CD4-positive, alpha-beta memory T cell (primary cell): ENCODE measurements at places on chromosomes 7 and 10. TPM values are rescaled to one million over a fixed set of nuclear protein-coding genes. Genes with fewer than 3 reads are reported as not detected.

HSPA12A gene
- 0.36 TPM for total RNA-seq

CRHR2 gene
- total RNA-seq, result not detected

FAM24A gene
- not detected for total RNA-seq

SLC39A12 gene
- total RNA-seq, result not detected

HHEX gene
- 0.32 TPM for total RNA-seq

SPDYE16 gene
- total RNA-seq, result 0.73 TPM

CAMK2G gene
- 64.3 TPM for total RNA-seq

- no peak for DNase-seq
- H3K4me3 ChIP-seq, result no peak overlapping the region
- H3K4me1 ChIP-seq, result no peaks in the 10 kb centered on the region
Observed at GRCh38 chr7:116542618-116543017, 17.8 kb downstream of the CAV1 start.

DNA sequence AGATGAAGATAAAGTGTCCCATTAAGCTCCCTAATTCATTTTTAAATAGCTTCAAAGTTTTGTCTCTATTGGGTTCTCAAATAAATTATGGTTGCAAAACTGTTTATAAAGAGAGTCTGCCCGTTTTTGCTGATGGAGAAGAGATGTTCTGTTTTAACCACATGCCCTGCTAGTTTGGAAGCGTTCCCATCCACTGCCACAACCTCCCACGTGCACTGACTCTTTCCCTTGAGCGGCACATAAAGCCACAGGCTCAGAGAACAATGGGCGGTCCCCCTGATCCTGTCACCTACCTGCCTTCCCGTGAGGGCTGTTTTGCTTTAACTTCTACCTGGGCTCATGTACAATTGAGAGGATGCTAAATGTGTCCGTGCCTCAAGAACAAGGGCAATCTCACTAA lies 65.5 kb downstream of the CPVL start:
- H3K36me3 ChIP-seq, result no peaks in the 10 kb centered on the region
- H3K4me3 ChIP-seq, result no peak overlapping the region
- H3K27ac ChIP-seq, result no peak overlapping the region

DNA sequence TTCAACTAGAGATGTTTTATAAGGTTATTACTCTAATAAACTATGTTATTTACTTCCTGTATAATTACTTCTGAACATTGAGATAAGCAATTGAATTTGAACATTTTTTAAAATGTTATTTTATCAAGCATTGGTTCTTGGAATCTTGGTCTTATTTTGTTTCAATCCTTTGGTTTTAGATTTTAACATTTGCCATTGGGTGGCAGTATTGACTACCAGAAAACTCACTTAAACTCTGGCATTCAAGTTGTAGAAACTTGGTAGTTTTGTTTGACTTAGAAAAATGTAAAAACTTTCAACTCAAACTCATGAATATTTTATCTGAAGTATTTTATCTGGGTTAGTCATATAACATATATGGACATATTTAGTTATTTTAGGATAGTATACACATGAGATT lies 48.1 kb downstream of the ATRNL1 start:
- no peaks in the 10 kb centered on the region for H3K4me1 ChIP-seq
- H3K36me3 ChIP-seq, result no peaks in the 10 kb centered on the region
- no peak overlapping the region for H3K27ac ChIP-seq
- no peaks in the 10 kb centered on the region for H3K27me3 ChIP-seq
- no peak for DNase-seq

GRCh38 chr7:44867073-44867995 lies 18.0 kb downstream of the PURB start:
- no peak overlapping the region for H3K27ac ChIP-seq
- H3K36me3 ChIP-seq, result no peaks in the 10 kb centered on the region
- no peak overlapping the region for H3K4me3 ChIP-seq
- DNase-seq, result peak; percentile 39

GRCh38 chr10:91930939-91931338 lies 7.4 kb downstream of the BTAF1 start:
- H3K4me1 ChIP-seq, result peaks cover 63% of the 10 kb centered on the region
- no peak overlapping the region for H3K4me3 ChIP-seq
- H3K27ac ChIP-seq, result no peak overlapping the region
- H3K27me3 ChIP-seq, result no peaks in the 10 kb centered on the region

DNA sequence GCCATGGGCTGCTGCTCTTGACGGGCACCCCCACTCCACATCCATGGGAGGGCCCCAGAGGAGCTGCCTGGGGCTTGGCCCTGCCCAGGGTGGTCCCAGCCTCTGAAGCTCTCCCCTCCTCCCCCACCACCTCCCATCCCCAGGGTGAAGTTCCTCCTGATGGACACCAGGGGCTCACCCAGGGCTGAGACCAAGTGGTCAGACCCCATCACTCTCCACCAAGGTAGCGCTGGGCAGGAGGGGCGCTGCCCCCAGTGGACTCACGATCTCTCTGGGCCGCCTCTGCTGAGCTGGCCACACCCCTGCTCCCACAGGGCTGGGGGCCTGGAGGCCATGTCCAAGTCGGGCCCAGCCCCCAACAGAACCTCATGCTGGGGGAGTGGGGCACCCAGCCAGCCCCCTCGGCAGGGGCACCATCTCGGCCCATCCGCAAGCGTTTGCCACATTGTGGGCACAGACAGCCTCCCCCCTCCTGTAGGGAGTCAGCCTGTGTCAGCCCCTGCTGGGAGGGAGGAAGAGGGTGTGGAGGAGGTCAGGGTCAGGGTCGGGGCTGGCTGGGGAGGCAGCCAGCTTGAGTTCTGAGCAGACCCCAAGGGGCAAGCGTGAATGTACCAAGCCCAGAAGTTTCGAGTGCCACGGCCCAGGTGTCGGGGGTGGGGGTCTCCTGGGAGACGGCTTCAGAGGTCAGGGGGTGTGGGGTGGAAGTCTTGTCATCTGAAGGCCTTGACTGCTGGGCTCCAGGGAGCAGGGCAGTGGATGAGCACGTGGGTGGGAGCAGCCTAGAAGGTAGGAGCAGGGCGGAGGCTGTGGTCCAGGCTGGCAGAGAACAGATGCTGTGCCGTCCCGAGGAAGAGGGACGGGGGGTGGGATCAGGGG lies 2.8 kb downstream of the UPK3B start:
- H3K27me3 ChIP-seq, result no peaks in the 10 kb centered on the region
- no peak overlapping the region for H3K27ac ChIP-seq
- DNase-seq, result no peak
- H3K4me1 ChIP-seq, result no peaks in the 10 kb centered on the region
- H3K4me3 ChIP-seq, result no peak overlapping the region
- no peaks in the 10 kb centered on the region for H3K36me3 ChIP-seq

DNA sequence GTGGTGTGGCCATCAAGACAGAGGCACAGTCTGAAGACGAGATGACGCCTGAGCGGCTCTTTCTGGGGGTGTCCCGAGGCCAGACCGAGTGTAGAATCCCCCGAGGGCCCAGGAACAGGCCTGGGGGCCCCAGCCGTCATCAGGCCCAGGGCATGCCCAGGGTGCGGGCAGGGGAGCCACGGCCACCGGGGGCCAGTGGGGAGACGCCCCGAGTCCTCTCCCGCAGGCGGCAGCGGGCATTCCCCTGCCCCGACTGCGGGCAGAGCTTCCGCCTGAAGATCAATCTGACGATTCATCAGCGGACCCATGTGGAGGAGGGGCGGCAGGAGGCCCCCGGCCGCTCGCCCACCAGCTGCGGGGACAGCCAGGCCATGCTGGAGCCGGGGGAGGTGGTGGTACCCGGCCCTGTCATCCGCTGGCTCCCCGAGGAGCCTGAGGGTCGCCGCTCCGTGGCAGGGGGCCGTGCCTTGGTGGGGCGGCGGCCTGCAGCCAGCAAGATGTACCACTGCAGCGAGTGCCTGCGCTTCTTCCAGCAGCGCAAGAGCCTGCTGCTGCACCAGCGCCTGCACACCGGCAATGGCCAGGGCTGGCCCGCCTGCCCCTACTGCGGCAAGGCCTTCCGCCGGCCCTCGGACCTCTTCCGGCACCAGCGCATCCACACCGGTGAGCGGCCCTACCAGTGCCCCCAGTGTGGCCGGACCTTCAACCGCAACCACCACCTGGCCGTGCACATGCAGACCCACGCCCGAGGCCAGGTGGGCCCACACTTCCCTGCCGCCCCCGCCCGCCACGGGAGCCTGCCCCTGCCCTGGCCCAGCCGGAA lies 19.7 kb downstream of the ZNF783 start:
- no peak for DNase-seq
- H3K36me3 ChIP-seq, result peaks cover 18% of the 10 kb centered on the region
- peaks cover 29% of the 10 kb centered on the region for H3K4me1 ChIP-seq
- H3K27me3 ChIP-seq, result no peaks in the 10 kb centered on the region
- H3K4me3 ChIP-seq, result no peak overlapping the region

- no peak overlapping the region for H3K4me3 ChIP-seq
- no peaks in the 10 kb centered on the region for H3K36me3 ChIP-seq
Observed at GRCh38 chr7:69622960-69623359, 24.7 kb downstream of the AUTS2 start.

DNA sequence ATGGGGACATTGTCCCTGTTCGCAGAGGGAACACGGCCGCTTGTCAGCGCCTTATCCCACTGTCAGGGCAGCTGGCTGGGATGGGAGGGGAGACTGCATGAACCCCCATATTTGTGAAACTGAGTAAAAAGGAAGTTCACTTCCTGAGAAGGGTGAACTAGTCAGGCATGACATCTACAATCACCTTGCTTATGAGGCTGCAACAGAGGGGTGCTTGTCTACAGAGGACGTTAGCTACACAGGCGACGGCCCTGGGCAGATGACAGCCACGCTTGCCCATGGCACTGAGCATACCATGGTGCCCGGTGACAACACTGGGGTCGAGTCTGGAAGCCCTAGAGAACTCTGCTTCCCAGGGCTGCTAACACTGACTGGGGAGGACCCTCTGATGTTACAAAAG lies 46.0 kb upstream of the KDM7A start:
- H3K4me3 ChIP-seq, result no peak overlapping the region
- H3K27me3 ChIP-seq, result no peaks in the 10 kb centered on the region
- no peak overlapping the region for H3K27ac ChIP-seq
- peaks cover 40% of the 10 kb centered on the region for H3K4me1 ChIP-seq
- H3K36me3 ChIP-seq, result no peaks in the 10 kb centered on the region

DNA sequence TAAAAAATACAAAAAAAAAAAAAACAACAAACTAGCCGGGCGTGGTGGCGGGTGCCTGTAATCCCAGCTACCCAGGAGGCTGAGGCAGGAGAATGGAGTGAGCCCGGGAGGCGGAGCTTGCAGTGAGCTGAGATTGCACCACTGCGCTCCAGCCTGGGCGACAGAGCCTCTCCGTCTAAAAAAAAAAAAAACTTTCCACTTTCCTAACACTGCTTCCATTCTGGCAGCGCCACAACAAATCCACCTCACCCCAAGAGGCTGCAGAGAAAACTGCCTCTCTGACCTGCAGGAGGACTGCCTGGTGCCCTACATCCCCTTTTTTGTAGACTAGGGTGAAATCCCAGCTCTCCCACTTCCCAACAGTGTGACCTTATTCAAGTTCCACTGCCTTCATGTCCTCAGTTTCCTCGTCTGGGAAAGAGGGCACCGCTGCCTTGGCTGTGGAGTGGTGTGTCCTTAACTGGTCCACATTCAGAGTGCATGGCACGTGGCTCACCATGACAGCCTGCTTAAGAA lies 2.6 kb upstream of the MBL2 start:
- no peaks in the 10 kb centered on the region for H3K4me1 ChIP-seq
- H3K36me3 ChIP-seq, result no peaks in the 10 kb centered on the region
- no peaks in the 10 kb centered on the region for H3K27me3 ChIP-seq
- DNase-seq, result no peak
- H3K27ac ChIP-seq, result no peak overlapping the region

DNA sequence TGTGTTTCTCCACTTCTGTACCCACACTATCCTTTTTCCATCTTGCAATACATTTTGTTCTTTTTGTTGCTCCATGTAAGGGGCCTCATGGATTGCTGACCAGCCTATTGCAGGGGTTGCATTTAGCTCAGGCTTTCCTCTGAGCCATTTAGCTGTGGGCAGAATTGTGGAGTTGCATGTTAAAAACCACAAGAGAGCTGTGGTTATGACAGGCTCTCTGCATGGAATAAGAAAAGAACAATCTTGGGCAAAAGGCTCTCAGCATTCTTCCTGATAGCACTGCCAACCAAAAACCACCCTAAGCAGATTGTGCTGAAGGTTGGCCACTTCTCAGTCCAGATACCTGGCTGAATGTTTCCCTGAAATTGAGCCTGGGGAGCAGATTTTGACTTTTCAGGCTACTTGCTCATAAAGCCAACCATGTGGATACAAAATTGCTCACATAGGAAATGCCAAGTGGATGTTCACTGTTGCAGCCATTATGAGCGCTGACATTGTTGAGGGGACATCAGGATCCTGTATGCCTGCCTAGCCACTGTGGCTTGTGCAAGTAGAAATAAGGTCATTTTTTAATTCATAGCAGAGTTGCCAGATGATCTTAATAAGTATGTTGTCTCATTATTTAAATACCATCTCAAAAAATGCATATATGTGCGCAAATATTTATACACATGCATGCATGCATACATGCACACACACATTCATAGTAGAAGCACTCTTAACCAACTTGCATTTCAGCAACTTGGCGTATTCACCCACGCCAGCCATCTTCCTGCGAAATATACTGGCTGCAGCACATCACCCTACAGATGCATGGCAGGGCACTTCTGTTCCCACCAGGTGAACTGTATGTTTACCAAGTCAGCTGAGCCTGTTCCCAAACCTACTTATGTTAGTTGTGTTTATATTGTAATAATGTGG lies 695.4 kb downstream of the LRMDA start:
- no peaks in the 10 kb centered on the region for H3K4me1 ChIP-seq
- H3K27ac ChIP-seq, result no peak overlapping the region
- DNase-seq, result no peak
- no peaks in the 10 kb centered on the region for H3K27me3 ChIP-seq

DNA sequence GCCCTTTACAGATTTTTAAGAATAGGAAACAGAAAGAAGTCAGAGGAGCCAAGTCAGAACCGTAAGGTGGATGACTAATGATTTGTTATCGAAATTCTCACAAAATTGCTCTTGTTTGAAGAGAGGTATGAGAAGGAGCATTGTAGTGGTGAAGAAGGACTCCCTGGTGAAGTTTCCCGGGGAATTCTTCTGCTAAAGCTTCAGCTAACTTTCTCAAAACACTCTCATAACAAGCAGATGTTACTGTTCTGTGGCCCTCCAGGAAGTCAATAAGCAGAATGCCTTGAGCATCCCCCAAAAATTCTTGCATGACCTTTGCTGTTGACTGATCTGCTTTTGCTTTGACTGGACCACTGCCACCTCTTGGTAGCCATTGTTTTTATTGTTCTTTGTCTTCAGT lies 152.9 kb downstream of the HGF start:
- no peaks in the 10 kb centered on the region for H3K4me1 ChIP-seq
- no peaks in the 10 kb centered on the region for H3K27me3 ChIP-seq
- no peak overlapping the region for H3K27ac ChIP-seq
- H3K36me3 ChIP-seq, result no peaks in the 10 kb centered on the region
- no peak overlapping the region for H3K4me3 ChIP-seq

DNA sequence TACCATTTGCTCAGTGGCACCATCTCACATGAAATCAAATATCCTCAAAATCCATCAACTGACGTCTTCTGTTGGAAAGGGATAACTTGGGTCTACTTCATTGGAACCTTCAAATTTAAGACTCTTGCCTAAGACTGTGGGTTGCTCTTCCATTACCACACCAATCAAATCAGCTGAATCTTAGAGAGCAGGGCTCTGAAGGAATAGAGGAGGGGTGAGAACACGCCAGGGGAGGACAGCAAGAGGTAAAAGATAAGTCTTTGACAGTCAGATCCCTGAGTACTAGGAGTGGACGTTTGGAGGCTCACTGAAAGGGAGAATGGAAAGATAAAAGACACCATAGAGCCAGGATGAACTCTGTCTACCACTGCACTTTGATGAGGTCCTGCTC lies 107.5 kb downstream of the CCDC71L start:
- H3K27me3 ChIP-seq, result no peaks in the 10 kb centered on the region
- no peak overlapping the region for H3K4me3 ChIP-seq
- no peak overlapping the region for H3K27ac ChIP-seq
